Activated T-helper 1 cell treated with anti-CD3 and anti-CD28 coated beads, Interleukin-12 subunit alpha, Interleukin-12 subunit beta, Interleukin-2, Interleukin-4 antibody, amounts not matched to agents 30 ng/mL and 10 ng/mL and 1 ng/mL, durations not matched to agents 14 hours and 24 hours and 36 hours (primary cell): ENCODE measurements at places on chromosomes 5 and 9.

DNA sequence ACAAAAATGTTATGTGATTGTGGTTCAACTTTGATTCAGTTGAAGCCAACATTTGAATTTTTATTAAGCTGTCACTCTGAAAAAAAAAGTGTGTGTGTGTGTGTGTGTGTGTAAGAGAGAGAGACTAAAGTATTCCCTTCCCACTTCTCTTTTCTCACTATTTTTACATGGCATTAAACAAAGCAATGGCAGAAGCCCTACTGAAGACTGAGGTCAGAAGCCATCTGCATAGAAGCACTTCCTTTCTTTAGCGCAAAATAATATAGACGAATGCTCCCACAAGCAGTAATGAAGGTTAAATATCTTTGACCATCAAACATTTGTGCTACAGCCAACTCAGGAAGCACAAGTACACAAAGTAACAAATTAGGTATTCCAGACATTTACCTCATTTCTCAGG is 540.5 kb downstream of the KCTD16 start:
- DNase-seq: no peak

DNA sequence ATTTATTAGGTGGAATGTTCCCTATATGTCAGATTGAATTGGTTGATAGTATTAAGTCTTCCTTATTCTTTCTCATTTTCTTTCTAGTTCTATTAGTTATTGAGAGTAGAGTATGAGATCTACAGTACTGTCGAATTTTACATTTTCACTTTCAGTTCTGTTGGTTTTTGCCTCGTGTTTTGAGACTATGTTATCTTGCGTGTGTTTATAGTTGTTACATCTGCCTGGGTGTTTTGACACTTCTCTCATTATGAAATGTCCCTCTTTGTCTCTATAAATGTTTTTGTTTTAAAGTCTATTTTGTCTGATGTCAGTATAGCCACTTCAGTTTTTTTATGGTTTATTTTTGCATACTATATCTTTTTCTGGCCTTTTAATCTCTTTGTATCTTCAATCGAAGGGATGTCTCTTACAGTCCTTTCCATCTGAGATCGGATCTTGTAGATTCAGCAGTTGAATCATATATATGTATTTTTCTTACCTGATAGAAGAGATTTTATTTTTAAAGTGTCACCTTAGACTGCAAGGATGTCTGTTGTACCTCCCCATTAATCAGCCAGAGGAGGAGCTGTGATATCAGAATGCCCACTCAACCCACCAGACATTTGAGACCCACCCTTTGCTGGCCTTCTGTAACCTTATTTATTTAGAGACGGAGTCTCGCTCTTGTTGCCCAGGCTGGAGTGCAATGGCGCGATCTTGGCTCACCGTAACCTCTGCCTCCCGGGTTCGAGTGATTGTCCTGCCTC is 20.7 kb downstream of the EHMT1 start:
- no peak for DNase-seq

DNA sequence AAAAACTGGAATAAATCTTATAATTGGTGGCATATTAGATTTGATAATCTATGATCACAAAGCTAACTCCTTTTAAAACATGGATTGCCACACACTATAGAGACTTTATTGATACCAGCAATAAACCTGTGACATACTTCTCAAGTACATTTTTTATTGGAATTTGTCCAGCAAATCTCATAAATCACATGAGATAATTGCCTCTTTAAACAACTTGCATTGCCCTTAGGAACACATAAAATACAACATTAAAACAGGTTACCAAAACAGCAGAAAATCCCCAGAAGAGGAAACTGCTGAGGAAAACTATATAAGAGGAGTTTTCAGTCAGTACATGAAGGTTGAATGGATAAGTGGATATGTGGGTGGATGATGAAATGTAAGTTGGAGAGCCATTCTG is 124.6 kb downstream of the SNCAIP start:
- no peak for DNase-seq

DNA sequence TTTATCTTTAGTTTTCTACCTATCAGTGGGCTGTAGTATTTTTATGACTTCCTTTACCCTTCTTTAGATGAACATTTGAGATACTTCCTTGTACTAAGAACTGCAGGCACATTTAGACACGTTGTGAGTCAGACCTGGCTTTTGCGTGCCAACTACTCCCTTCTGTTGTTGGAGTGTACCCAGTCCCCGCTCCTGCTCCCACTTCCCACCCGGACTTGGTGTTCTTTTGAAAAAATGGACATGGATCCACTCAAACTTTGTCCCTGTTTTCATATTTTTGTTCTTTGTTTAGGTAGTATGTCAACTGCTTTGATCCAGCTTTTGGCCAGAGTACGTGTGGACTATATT is 60.7 kb downstream of the PARP8 start:
- DNase-seq: no peak

- no peak for DNase-seq
Observed at GRCh38 chr5:159155960-159156359, 53.4 kb downstream of the RNF145 start.

DNA sequence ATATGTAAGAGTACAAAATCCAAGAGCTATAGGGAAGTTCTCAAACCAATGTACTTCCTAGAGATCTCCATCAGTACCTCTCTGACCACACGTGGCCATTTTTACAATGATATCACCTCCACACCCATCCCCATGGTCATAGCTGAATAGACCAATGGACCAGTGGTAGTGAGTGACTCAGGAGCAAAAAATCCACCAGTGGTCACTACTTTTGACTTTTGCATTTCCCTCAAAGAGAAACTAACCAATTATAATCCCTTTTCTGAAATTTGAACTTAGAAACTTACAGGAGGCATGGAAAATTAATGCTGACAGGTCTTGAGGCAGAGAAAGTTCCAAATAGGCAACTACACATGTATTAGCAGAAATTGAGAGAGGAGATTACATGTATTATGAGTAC is 238.4 kb downstream of the TRPM3 start:
- DNase-seq: no peak

DNA sequence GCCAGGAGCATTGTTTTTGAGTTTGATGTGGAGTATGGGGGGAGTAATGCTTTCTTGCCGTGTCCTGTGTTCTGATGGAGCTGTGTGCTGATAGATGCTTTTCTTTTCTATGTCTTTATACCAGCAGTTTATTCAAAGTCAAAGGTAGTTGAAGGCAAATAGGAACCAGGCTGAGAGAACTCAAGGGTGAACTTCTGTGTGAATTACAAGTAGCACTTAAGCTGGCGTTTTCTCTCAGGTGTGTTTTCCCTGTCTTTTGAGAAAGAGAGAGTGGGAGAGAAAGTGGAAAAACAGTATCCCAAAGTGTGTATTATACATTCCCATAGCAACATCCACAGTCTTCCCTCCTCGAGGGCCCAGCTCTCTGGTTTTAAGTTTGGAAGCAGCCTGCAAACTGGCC is 1.5 kb downstream of the TNFAIP8 start:
- DNase-seq: no peak

GRCh38 chr9:128706671-128707381 is 4.5 kb downstream of the PKN3 start:
- DNase-seq: no peak

DNA sequence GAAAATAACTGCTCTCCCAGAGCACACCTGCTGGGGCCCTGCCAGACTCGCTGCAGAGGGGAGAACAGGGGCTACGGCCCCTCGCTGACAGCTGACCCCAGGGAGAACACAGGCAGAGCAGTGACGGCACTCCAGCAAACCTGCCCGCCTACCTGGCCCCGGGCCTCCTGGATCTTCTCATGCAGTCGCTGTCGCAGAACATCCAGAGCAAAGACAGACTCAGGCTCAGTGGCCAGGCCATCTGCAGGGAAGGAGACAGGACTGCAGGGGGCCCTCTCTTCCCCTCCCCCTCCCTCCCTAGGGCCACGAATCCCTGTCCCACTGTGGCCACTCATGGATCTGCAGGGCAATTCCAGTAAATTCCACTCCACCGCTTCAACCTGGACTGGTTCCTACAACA is 2.4 kb downstream of the SURF6 start:
- no peak for DNase-seq

GRCh38 chr5:180286-180918 is 10.9 kb upstream of the LRRC14B start:
- no peak for DNase-seq

DNA sequence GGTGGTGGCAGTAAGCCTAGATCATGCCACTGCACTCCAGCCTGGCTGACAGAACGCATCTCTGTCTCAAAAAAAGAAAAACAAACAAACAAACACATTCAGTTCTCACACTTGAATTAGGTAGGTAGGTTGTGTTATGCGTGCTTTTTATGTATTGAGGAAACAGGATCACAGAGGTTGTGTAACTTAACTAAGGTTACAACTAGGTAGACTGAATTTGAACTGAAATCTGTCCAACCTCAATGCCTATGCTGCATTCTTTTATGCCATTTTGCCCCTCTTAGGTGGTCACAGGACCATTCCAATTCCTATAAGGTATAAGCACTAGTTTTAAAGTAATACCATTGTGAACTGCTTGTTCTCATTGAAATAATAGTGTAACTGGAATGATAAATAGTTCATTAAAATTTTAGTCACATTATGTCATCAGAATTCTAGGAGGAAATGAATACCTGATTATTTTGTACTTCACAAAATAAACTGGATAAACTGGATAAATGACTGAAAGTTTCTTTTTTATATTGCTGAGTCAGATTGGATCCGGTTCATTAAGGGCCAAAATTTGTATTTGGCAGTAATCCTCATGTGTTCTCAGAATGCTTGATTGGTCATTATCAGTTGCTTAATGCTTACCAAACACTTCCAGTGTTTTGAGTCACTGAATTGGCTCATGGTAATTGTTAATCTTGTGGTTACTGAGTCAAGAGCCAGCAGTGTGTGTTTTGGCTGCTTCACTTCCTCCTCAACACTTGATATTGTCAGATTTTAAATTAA is 7.1 kb downstream of the UBAP1 start:
- DNase-seq: no peak

- no peak for DNase-seq
Observed at GRCh38 chr9:482739-483138, 268.1 kb downstream of the DOCK8 start.

DNA sequence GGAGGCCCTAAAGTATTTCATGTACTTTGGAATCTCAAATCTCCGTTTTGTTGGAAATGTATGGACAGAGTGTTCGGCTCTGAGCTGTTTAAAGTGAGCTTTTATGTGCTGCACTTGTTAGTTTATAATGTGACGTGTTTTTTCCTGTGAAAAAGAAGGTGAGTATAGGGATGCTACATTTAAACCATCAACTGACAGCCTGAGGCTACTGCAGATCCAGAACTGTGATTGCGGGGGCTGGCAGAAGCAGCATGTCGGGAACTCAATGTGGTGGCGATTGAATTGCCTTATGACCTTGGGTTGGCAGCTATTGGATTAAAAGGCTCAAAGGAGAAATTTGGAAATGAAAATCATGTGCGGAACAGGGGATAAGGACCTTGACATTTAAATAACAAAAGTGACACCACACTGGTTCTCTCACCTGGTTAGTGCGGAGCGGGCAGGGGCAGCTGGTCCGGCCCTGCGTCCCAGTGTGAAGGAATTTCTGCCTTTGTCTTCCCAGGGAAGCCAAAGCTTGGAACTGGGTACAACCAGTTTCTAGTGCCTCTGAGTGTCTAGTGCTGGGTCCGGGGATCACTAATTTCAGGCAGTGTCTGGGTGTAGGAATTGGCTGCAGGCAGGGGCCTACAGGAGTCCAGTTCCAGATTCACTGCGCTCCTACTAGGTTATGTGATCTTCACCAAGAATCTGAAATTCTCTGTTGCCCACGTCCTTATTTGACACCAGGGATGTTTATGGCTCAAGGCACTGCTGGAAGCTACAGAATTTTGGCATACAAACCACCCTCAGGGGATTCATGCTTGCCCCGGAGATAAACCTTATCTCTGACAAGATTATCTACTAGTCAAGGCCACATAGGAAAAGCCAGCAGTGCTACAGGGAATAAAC is 120.7 kb upstream of the ERCC6L2 start:
- DNase-seq: no peak

DNA sequence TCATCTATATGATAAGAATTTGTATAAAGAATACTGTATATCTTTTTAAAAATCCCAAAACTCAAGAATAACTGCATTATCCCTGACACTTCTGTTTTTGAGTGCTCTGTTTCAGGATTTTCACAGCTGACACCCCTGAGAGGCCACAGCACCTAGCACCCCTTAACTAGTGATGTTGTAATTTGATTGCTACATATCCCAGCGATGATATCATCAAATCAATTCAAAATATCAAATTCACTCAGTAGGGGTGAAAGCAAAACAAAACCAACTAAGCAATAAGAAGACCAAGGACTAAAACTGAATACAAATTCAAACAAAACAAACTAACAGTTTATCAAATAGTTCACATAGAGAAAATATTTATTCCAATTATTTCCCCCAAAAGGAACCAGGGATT is 184.3 kb downstream of the MCTP1 start:
- DNase-seq: no peak
